ENCODE measurements at places on chromosomes 4 and X.

DNA sequence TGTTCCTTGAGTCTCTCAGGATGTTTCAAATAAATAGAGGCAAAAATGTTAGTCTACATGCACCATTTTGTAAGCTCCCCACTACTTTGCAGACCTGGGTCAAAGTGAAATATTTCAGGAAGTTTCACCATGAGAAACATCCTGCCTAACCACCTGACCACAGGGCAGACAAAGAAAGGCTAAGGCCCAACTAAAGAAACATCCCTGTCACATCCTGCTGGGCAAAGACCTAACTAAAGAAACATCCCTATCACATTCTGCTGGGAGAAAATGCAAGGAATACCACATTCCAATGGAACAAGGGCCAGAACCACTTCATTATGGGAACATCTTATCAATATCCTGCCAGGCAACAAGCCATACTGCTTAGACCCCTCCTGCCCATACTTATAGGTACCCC, 1303.4 kb downstream of the TECRL start:
- no peak for DNase-seq

DNA sequence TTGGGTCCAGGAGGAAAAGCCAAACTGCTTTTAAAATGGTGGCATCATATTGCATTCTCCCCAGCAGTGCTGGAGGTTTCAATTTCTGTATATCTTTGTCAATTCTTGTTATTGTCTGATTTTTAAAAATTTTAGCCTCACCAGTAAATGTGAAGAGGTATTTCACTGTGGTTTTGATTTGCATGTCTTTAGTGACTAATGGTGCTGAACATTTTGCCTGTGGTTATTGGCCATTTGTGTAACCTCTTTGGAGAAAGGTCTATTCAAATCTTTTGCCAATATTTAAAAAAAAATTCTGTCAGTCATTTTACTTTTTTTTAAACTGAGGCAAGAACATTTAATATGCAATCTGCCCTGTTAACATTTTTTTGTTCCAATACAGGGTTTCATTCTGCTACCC, 322.1 kb downstream of the TLL1 start:
- peak; percentile 49 for DNase-seq

DNA sequence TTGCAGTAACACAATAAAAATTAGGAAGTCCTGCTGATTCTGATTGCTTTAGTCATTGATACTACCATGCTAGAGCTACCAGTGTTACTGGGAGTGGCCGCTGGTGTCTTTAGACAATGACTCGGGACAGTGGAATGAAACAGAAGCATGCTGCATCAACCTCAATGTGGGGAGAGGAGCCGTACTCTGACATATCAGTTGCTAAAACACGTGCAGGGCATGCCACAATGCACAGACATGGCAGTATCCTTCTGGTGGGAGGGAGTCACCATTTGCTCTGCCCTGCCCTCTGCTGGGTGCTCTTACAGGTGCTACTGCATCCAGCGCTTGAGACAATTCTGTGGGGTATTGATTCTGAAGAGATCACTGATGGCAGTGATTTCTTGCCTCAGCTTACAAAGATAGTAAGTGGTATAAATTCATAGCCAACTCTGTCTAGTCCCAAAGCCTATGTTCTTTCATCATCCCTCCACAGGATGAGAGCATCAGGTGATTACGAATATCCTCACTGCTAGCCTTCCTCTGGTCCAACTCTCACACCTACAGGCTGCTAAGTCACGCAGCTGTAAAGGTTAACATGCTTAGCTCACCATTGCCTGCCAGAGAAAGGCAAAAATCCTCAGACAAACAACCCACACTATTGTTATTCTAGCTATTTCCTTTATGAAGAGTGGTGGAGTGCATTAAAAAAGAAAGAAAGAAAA, 43.7 kb downstream of the NSG1 start:
- DNase-seq: peak; percentile 67

DNA sequence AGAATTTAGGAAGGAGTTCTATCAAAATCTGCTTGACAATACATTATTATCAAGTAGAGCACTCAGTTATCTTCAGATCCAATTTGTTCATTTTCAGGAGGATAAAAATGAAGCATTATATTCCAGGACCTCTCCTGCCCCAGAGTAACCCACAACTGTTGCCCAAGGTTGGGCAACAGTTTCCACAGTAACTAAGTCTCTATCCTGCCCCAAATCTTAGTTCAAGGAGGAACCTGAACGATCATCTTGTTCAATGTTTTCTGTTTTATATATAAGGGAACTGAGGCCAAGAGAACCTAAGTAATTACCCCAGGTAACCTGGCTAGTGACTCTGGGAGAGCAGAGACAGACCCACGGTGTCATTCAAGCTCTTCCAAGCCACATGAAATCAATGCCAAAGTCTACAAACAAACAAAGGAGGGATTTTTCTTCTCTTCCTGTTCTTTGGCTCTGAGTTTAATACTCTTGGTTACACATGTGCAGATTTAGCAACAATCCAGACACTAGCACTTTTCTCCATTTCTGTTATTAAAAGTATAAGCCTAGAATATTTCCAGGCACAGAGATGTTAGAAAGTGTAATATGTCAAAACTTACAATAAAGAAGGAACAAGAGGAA, 105.6 kb downstream of the C4orf51 start:
- no peak for DNase-seq

DNA sequence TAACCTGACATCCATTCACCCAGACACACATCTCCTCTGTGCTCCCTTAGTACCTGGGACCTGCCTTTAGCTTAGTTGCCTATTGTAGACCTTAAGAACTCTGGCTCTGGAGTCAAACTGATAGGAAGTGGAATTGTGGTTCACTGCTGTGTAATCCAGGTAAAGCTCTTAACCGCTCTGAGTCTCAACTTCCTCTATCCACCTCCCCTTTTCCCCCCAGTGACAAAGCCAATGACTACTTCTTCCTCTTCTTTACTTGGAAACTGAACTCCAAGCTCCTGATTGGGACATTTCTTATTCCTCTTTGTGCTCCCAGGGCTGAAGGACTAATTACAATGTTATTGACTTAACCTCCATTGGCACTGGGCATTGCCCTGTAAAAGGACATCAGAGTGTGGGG, 94.1 kb downstream of the DRD5 start:
- no peak for DNase-seq

DNA sequence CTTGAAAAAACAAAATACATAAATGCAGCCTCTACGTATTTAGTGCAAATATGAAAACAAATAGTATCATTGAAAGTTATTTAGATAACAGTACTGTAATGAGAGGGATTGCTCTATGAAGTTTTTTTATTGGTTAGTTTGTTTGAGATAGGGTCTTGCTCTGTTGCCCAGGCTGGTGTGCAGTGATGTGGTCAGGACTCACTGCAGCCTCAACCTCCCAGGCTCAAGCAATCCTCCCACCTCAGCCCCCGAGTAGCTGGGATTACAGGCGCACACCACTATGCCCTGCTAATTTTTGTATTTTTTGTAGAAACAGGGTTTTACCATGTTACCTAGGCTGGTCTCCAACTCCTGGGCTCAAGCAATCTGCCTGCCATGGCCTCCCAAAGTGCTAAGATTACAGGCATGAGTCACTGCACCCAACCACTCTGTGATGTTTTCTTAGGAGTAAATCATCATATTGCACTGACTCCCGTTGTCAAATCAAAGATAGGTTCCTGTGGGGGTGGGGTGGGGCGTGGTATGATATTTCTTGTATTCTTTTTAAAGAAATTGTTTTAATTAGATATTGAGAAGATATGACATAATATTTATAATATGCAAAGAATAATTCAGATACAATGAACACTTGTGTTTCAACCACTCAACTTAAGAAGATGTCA, 75.8 kb downstream of the ATG4A start:
- no peak for DNase-seq

- no peak for DNase-seq
These were observed 69.1 kb upstream of the HOPX start for GRCh38 chr4:56750231-56750630.

DNA sequence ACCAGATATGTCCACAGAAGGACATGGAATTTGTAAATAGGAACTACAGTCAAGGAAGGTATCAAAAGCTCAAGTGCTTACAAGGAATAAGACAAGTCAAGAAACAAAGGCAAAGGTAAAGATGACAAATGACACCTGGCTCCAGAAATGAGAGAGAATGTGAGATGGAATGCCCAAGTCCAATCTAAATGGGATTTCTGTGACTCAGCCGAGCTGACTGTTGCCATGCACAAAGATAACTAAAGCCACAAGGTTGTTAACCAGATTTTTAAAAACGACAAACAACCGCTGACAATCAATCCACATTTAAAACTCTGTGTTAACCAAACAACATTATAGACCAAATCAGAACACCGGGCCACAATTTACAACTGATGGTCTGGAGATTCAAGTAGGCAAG, 1.1 kb downstream of the NFXL1 start:
- DNase-seq: peak; percentile 31

DNA sequence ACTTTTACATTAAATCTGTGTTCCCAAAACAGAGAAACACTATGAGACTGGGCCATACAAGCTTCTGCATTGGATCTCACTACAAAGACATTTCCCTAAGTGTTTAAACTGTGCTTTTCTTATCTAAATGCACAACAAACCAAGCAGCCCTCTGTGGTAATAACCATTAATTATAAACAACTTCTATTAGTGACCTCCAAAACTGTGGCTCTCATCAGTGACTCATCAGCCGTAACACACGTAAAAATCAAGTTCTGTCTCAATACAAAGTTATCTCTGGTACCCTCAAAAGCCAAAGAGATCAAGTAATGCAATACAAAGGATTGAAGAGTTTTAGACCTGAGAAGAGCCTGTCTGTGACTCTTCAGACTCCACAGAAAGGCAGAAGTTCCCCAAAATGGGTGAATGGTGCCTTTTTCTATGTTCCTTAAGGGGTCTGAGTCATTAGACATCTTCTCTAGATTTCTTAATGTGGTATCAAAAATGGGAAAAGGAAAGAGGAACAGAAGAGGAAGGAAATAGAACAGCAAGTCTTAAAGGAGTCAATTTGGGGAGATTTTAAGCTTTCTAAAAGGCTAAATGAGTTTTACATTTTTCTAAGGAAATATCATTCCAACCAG, 189.8 kb upstream of the PPP1R2C start:
- DNase-seq: no peak

DNA sequence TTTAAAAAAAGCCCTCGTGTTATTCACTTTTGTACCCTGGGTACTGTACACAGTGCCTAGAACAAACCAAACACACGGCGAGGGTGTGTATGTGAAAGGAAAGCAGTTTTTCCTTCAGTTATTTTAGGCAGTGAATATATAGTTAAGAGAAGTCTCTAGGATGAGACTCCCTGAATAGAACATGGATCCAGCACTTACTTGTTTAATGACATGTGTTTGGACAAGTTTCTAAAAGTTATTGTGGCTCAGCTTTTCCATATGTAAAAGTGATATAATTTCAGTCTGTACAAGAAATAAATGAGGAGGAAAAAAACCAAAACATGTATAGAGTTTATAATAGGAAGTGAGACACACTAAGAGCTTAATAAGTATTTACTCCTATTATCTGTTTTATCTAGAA, 273.2 kb downstream of the ADGRL3 start:
- no peak for DNase-seq

DNA sequence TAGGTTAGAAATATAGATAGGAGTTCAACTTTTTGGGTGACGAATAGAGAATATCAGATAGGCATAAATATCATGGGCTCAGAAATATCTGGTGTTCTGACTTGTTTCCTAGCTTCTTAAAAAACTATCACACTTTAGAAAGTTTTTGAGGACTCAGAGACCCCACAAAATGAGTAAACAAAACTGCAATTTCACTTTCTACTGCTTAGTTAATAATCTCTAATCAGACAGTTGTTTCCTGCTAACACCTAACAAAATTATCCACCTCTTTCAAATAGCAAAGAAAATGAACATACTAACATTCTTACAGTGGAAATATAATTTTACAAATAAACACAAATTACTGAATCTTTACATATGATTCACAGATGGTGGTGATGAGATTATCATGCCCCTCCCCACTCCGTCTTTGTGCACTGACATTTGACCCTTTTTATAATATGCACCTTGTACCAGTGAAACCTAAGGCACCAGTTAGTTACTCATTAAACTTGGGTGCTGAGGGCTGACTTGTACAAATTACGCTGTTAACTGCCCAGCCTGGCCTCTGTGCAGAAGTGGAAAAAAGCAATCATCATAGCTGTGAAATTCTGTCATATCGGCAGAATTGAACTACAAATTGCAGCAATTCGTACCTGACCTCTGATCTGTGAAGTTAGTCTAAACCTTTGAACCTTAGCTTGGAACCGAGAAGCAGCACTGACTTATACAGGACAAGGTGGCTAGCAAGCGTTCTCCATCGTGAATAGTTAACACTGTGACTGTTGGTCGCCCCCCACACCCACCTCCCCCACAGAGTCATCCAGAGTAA, 138.7 kb downstream of the CHRNA9 start:
- DNase-seq: peak; percentile 57

All from NCI-H526 (cell line).